Fibroblast of skin of right biceps (primary cell): ENCODE measurements at places on chromosomes 11 and 22.
A peak's percentile ranks its signal among the peaks of the same experiment; 100 is the strongest.

DNA sequence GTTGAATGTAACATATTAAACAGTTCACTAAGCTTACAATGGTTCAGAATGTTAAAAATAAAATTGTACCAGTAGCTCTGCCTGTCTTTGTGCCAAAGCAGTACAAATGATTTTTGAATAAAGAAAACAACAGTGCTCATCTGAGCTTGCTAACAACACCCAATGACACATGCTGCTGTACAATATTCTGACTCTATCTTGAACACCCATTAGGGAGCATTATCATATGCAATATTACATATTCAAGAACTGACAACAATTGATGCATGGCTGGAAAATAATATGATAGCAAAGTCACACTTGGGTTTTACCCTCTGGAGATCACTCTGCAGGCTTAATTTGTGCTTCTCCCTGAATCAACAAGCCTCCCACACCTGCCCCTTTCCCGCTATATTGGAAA is 953.7 kb downstream of the OPCML start:
- no peak for DNase-seq

GRCh38 chr11:75328426-75329277 is 22.8 kb downstream of the ARRB1 start:
- peak; percentile 71 for DNase-seq

DNA sequence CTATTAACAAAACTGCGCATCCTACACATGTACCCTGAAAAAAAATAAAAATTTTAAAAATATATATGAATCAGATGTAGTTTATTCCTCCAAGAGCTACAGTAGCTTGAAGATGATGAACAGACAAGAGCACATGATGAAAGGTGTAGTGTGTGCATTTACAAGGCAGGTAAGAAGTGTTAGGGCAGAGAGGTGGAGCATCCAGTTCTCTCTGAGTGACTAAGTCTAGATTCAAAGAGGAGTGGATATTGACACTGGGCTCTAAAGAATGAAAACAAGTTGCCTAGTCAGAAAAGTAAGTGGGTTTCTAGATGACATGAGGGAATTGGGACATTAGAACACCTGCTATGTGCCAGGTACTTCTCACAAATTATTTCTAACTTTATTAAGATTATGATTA is 76.0 kb upstream of the CARD18 start:
- DNase-seq: no peak

DNA sequence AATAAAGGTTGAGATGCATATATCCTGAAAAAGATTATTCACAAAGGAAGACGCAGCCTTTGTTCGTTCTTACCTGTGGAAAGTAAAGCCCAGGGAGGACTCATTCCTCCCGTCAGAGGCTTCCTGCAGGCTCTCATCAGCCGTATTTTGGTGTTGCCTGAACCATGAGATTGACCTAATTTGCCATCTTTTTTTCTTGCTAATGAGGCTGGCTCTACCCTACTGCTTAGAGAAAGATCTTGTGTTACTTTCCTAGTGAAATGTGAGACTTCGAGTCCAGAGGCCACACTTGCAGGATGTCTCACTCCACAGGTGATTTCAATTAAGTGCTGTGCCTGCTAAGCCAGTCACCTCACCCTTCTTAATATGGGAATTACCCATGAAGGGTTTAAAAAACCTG is 269.9 kb downstream of the NTM start:
- no peak for DNase-seq

GRCh38 chr11:128603003-128603696 is 15.8 kb upstream of the ETS1 start:
- no peak for DNase-seq

DNA sequence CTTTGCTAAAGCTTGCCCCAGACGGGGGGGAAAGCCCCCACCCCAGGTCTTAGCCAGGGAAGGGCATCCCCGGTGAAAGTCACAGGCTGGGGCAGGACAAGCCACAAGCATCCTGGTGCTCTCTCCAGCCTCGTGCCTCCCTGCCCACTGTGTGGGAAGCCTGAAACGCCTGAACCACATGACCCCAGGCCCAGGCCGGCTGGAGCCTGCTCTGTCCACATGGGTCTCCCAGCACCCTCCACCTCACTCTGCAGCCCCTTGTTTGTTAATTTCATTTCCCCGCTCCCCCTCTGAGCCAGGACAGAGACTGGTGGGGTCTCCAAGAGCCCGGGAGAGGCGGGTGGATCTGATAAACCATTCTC is 58.3 kb upstream of the TCF20 start:
- DNase-seq: no peak

DNA sequence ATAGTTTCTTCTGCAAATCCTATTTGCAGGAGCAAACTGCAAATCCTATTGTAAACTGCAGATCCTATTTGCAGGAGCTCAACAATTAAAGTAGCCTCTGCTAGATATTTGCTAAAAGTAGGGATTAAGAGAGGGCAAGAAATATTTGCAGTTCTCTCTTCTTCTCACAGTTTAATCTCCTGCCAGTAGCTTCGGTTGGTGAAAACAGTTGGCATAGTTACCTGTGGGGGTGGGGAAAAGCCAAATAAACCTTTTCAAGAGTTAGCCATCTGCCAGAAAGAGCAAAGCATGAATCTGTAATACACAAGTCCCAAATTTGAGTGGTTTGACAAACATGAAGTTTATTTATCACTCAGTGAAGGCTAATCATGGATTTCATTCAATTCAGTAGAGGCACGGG is 942.5 kb downstream of the JRKL start:
- no peak for DNase-seq

- DNase-seq: no peak
Observed at GRCh38 chr11:115347106-115347505, 157.1 kb downstream of the CADM1 start.

GRCh38 chr11:45361551-45361950 is 75.4 kb upstream of the SYT13 start:
- no peak for DNase-seq

DNA sequence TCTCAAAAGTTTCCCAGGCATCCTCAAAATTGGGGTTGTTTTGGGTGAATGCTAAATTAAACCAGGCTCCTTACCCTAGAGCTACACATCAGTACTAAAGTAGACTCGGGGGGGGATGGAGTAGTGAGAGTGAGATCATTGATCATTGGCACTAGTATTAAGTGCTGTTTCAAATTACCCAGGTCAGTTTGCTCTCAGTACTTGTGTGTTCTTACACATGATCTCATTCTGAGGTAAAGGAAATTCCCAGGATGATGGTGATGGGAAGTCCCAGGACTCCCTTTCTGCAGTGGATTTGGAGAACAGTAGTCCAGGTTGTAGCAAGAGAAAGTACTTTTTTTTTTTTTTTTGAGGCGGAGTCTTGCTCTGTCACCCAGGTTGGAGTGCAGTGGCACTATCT is 12.5 kb downstream of the RBM4 start:
- no peak for DNase-seq

GRCh38 chr22:50201191-50202129 is 649 bp downstream of the SELENOO start:
- DNase-seq: no peak

- DNase-seq: no peak
Observed at GRCh38 chr22:25018009-25018408, 65.5 kb downstream of the KIAA1671 start.

DNA sequence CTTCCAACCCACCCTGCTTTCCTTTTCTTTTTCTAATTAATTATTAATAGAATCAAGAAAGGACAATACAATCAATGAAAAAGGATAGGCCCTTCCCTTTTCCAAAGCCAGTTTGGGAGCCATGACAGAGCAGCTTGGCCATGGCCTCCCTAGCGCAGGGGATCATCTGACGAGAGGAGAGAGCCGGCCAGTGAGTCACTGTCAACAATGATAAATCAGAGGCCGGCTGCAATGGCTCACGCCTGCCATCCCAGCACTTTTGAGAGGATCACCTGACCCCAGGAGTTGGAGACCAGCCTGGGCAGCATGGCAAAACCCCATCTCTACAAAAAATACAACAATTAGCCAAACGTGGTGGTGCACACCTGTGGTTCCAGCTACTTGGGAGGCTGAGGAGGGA is 27.5 kb upstream of the KRTAP5-7 start:
- DNase-seq: peak; percentile 6

DNA sequence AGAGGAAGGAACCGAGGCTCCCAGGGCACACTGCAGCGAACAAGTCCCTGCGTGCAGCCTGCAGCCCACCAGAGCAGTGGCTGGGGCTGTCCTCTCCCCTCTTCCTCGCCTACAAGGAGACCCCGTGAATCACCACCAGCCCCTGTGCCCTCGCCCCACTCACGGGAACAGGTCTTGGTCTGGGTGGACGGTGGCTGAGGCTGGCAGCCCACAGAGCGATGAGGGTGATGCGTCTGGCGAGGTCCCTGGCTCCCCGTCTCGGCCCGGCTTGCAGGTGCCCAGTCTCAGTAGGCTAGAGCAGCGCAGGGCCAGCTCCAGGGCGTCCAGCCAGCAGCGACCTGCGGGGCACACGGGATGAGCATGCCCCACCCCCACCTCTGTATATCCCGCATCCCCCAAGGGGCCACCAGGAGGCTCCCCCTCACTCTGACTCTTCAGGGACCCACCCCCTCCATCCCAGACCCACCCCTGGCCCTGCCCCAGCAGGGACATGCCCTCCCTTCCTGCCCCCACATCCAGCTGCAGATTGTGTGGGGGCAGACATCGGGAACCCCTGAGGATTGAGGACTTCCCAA is 50.5 kb upstream of the CARS1 start:
- DNase-seq: no peak

GRCh38 chr11:1302461-1303125 is 6.8 kb downstream of the TOLLIP start:
- DNase-seq: no peak

DNA sequence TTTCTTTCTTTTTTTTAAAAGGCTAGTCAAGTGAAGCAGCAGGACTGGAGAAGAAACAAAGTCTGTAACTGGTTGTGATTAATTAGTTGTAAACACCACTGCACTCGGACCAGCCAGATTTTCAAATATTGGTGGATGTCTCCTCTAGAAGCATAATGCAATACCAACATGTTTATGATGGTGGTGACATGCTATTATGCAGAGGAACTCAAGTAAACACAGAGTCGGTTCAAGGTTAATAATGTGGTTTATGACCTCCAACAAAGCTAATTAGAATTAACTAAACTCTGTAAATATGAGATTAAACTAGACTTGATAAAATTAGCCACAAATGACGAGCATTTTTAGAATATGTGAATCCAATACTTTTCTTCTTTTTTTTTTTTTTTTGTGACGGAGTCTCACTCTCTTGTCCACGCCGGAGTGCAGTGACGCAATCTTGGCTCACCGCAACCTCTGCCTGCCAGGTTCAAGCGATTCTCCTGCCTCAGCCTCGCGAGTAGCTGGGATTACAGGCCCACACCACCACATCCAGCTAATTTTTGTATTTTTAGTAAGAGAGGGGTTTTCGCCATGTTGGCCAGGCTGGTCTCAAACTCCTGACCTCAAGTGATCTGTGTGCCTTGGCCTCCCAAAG is 11.8 kb upstream of the AGBL2 start:
- no peak for DNase-seq

DNA sequence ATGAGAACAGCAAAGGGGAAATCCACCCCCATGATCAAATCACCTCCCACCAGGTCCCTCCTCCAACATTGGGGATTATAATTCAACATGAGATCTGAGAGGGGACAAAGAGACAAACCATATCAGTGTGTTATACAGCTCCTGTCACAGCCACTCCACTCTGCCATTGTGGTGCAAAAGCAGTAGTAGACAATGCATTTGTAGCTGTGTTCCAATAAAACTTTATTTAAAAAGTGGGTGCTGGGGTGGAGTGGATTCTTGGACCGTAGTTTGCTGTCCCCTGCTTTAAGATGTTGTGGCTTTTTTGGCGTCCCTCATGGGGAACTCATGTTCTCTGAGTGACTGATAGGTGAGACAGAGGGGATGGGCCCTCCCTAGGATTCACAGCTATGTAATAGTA is 399.1 kb downstream of the SOX6 start:
- no peak for DNase-seq

- no peak for DNase-seq
Observed at GRCh38 chr22:32636884-32637283, 162.3 kb downstream of the FBXO7 start.

DNA sequence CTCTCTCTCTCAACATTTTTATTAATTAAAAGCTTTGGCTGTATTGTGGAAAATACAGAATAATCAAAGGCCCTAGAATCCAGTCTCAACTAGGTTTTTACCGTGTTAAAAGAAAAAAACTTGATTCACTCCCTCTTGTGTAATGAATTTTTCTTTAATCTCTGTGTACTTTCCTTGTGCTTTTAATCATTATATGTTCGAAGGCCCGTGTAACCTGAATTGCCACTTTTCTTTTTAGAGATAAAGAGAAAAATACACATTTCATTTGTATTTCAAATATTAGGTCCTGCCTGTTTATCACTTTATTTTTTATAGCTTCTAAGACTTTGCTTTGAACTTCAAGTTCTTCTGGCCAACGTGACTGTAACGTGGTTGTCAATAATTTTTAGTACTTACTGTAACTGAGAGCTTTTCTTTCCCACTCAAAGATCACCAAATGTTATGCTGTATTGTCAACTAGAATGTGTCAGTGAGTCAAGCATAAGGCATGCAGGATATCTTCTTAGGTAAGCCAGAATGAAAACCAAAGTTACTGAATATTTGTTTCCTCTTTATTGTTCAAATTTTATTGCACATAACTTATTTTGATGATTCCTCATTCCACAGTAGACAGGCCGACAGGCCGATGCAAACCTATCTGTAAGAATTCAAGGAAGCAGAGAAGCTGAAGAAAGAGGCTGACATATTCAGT is 23.3 kb upstream of the FAR1 start:
- DNase-seq: no peak
